ENCODE measurements at places on chromosomes 6 and 20.

- DNase-seq, result peak; percentile 64
These were observed 20.1 kb downstream of the ZC2HC1B start for GRCh38 chr6:143884216-143884900.

- DNase-seq, result no peak
These were observed 8.8 kb downstream of the CARMIL1 start for GRCh38 chr6:25287941-25288340.

DNA sequence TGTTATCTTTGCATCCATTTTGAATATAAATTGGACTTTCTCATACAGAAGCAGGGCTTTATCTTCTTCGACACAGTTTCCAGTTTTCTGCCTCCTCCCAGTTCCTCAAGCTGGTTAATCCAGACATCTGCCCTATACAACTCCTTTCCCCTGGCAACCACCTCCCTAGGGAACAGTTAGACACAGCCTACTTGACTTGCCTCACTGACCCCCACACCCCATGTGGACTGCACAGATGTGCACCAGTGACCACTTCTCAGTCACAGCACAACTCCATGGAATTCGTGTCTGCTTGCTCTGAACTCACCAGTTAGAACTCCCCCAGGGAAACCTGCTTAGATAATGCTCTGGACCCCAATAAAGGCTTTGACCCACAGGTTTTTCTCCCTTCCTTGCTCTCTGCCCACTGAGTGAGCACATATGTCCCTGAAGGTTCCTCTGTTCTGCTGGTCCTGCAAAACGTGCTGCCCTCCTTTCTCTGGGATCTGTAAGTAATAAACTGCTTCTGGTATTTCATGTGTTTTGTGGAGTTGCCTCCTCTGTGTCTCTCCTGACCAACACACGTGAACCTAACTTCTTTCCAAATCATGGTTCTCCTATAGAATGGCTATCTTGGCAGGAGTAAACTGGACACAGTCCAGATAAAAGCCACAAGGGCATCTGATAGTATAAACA is 351.2 kb downstream of the CD83 start:
- DNase-seq, result peak; percentile 31

DNA sequence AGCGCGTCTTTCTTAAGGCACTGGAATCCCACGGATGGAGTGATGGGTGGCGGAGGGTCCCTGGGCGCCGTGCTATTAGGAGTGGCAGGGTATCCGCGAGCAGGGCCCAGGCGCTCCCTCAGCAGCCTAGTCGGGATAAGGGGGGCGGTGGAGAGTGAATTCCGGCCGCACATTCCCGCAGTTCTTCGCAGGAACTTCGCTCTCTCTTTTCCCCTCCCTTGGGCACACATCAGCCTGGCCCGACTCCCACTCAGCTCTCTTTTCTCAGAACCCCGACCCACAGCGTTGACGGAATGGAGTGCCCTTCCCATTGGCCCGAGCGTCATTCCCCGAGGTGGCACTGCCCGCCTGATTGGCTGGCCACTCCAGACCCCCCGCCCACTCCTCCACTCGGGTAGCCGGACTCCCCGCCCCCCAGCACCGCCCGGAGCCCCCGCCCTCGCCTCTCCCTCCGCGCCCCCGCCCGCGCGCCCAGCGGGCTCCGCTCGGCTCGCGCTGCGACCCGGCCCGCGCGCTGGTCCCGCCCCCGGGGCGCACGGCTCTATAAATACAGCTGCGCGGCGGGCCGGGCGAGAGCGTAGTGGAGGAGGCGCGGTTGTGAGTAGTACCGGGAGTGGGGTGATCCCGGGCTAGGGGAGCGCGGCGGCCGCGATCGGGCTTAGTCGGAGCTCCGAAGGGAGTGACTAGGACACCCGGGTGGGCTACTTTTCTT is at the start of gene ID4:
Gene ID4, plus strand, starts transcription at position 572 of the 712 bp plus-strand sequence. CDS start 385 bp downstream, outside the sequence.
- DNase-seq, result peak; percentile 76

GRCh38 chr6:96466147-96466863 is 55.3 kb upstream of the UFL1 start:
- no peak for DNase-seq

DNA sequence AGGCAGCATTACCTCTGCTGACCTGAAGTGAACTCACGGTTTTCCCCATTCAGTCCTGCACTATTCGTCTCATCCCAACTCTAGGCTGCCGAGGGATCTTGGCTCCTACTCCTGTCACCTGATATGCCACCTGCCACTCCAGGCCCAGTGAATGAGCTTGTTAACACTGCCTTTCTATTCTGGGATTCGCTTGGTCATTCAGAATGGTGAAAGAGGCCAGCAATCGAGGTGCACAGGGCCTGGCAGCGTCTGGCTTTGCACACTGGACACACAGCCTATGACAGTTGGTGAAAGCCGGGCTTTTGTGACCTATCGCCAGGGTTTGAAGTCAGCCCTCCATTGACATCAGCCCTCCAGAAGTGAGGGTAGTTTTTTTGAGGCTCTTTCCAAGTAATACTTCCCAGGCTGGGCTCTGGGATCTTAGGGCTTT is 59.3 kb upstream of the MYL9 start:
- DNase-seq, result no peak

DNA sequence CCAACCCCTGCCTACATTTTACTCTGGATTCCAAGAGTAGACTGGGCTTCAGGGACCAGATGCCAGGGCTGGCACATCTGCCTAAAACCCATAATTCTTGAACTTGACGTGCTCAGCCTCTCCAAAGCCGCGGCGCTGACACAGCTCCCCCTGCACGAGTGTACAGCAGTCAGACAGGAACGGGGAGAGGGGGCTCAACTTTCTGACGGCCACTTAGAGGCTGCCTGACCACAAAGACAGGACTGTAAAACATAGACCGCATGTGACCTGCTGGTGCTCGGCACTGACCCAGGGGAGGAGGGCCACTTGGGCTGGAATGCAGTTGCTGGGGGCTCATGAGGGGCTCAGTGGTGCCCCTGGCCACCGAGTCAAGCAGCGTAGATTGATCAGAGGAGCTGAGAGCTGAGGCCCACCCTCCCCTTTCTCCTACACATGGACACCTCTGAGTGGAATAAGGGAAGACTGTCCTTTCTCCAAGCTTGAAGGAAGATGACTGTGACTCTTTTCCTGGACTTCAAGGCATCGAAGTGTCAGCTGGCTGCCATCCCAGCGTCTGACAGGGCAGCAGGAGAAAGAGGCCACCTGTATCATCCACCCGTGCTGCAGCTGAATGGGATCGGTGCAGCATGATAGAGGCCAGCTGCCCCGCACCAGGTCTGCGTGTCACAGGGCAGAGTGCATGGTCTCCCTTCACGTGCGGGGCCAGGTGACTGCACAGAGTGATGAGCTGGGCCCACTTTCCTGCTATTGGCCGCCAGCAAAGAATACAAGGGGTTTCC is 171.3 kb upstream of the AGPAT4 start:
- no peak for DNase-seq

- DNase-seq, result no peak
These were observed 176.3 kb downstream of the SCP2D1 start for GRCh38 chr20:18989736-18990474.

DNA sequence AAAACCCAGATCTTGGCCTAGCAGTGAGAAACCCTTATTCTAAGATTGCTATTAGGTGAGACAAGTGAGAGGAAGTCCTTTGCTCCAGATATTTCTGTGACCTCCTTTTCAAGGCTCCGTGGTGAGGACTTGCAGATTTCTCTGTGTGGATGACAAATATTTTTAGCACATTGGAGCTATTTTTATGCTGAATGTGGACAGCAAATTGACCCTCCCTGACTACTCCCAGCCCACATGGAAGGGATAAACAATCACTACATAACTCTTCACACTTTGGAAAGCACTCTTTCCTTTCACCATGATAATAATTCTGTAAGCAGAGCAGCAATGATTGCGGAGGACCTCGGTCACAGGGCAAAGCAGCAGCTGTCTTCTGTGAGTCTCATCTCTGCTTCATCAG is 88.0 kb upstream of the ADGRF1 start:
- peak; percentile 26 for DNase-seq

DNA sequence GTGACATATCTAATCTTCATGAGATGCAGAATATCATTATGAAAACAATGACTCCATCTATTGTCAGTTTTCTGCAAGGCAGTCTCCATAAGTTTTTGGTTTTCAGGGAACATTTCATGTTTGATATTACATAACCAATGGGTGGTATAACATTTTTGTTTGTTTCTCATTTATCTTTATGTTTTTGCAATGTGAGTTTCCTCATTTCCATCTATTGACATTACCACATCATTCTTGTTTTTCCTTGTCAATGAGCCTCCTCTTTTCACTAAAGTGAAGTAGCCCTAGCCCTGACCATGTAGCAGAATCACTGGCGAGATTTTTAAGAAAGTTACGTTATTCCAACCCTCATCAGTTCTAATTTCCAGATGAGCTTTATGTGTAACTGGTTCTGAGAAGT is 4.4 kb downstream of the EFHC1 start:
- no peak for DNase-seq

DNA sequence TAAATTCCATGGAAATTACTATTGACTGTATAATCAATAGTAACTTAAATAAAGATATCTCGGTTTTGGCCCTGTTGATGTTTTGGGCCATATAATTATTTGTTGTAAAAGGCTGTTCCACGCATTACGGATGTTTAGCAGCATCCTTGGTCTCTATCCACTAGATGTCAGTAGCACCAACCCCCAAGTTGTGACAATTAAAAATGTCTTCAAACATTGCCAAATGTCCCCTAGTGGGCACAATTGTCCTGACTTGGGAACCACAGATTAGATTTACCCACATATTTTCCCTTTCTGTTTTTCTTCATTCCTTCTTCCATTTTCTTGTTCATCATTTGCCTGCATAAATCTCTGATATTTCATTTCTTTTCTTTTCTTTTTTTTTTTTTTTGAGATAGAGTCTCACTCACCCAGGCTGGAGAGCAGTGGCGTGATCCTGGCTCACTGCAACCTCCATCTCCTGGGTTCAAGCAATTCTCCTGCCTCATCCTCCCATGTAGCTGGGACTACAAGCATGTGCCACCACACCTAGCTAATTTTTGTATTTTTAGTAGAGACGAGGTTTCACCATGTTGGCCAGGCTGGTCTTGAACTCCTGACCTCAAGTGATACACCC is 13.6 kb upstream of the WFDC8 start:
- peak; percentile 71 for DNase-seq

- no peak for DNase-seq
These were observed 13.6 kb downstream of the E2F3 start for GRCh38 chr6:20415304-20415703.

Data from fibroblast of mammary gland (primary cell).